ENCODE measurements at places on chromosomes 11 and 22.

DNA sequence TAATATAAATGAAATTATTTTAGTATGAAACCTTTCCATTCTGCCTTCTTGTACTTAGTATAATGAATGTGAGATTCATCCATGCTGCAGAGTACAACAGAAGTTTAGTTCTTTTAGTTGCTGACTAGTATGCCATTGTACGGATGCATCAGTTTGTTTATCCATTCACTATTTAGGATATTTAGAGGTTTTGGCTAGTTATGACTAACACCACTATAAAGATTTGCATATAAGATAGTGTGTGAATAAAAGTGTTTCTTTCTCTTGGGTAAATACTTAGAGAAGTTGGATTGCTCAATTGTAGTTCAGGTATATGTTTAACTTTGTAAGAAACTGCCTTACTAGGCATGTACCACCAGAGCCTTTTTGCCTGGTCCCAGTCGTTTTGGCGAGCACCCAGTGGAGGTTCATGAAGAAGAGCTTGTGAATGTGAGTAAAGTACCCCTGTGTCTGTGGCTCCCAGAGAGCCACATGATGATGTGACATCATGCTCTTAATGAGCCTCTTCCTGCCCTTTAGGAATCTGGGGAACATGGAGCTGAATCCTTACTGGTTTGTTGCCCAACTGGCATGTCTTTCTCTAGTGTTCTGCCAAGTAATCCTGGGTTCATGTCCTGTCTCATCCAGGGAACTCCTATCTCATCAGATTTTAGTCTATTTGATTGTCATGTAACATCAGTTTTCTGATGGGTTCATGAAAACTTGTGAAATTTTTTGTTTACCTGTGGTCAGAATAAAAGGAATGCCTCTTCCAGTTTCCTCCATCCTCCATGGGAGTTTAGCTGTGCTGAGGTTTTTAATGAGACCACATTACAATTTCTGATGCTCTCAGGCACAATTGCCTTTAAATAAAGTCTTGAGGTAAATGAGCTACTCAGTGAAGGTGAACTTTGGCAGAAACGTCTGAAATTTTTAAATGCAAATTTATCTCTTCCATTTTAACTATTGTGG is 234.8 kb downstream of the CASP12 start:
- no peak for DNase-seq

GRCh38 chr22:35407362-35407761 is 7.4 kb downstream of the MCM5 start:
- DNase-seq = no peak

DNA sequence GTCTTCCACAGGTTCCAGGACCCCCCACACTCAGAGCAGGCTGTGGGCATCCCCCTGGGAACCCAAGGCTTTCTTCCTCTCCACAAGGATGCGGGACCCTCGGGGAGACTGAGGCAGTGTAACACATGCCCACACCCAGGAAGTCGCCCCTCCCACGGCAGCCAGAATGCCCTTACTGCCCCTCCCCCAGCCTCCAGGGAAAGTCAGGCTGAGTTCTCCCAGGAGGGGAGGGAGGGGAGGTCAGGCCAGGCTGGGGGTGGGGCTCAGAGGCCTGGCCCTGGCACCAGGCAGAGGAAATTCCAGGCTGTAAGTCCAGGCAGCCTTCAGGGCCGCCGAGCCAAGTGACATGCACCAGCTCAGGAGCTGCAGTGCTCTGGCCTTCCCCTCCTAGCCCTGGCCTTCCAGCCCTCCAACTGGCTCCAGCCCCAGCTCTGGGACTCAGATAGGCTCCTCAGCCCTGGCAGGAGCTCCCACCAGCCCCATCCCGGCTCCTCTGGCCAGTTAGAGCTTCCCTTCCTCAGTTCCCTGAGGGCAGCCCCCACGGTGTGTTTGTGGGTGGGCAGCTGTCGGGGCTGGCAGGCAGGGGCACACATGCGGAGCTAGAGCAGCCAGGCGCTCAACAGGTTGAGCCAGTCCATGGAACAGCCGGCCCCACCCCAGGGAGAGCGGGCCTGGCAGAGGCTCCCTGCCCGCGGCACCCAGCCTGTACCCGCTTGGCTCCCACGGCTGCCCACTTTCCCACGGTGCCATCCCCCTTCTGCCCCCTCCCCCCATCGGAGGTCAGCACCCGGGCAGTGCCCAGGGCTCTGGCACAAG is 3.6 kb downstream of the BCL9L start:
- DNase-seq = peak; percentile 71

DNA sequence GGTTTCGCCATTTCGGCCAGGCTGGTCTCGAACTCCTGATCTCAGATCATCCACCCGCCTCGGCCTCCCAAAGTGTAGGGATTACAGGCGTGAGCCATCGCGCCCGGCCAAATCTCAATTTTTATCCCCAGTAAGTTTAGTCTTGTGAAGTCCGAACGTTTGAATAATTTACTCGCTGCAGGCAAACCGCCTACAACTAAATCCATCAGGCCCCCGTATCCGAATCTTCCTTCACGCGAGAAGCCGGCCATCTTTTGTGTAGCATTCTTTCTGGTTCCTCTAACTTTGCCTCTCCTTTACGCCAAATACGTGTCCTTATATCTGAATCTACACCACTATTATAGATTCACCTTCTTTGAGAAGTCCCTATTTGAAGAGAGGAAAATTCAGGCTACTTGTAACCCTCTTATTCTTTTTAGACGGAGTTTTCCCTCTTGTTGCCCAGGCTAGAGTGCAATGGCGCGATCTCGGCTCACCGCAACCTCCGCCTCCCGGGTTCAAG is 581 bp upstream of the EIF3L start:
- peak; percentile 31 for DNase-seq

GRCh38 chr11:62015615-62016014 is 48.2 kb upstream of the FTH1 start:
- DNase-seq = no peak

DNA sequence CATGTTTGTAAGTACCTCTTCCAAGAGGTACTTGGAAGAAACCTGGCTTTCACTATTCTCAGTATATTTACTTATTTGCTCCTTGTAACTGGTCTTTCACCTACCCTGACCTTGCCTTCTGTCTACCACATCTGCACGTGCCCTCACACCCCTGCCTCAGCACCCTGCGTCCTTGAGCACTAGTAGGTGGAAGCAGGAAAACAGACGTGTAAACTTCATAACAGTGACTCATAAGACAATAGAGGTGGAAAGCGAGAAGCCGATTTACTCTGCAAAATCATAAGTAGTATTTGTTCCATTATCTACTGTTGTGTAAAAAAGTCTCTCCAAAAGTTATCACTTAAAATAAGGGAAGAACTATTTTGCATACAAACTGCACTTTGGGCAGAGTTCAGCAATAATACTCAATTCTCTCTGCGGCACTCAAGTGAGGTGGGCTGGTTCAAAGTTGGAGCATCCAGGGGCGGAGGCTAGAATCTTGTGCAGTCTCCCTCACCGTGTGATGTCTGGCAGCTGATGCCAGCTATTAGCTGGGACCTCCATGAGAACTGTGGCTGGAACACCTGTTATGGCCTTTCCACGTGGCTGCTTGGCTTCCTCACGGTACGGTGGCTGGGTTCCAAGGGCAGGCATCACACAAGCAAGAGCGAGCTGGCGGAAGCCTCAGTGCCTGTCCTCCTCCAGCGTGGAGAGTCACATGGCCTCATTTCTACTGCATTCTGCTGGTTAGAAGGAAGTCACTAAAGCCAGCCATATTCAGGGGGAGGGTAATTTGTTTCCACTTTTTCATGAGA is 30.4 kb downstream of the PACS1 start:
- no peak for DNase-seq

GRCh38 chr11:69305885-69306540 is 12.1 kb downstream of the MYEOV start:
- DNase-seq = no peak

GRCh38 chr22:30228509-30229359 is 17.8 kb downstream of the LIF start:
- peak; percentile 72 for DNase-seq

GRCh38 chr11:43987384-43988039 is 45.1 kb downstream of the C11orf96 start:
- DNase-seq = no peak

- DNase-seq = no peak
Observed at GRCh38 chr11:103844327-103845215, 191.9 kb upstream of the DDI1 start.

GRCh38 chr22:37775785-37776638 is 31.7 kb upstream of the GCAT start:
- DNase-seq = peak; percentile 60

DNA sequence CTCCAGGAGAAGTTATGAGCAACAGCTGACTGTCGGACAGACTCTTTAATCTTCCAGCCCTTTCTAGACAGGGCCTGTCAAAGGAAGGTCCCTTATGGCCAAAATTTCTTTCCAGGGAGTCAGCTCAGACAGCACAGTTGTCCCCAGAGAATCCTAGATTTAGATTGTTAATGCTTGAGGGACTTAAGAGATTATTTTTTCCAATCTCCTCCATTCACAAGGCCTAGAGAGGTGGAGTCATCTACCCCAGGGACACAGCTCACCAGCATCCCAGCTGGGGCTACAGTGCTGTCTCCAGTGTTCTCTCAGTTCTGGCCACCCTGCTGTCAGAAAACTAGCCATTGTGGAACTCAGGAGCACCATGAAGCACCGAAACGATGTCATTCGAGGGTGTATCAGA is 7.8 kb downstream of the DSCAML1 start:
- DNase-seq = no peak

- DNase-seq = no peak
Observed at GRCh38 chr22:31333641-31334040, 12.5 kb downstream of the PATZ1 start.

DNA sequence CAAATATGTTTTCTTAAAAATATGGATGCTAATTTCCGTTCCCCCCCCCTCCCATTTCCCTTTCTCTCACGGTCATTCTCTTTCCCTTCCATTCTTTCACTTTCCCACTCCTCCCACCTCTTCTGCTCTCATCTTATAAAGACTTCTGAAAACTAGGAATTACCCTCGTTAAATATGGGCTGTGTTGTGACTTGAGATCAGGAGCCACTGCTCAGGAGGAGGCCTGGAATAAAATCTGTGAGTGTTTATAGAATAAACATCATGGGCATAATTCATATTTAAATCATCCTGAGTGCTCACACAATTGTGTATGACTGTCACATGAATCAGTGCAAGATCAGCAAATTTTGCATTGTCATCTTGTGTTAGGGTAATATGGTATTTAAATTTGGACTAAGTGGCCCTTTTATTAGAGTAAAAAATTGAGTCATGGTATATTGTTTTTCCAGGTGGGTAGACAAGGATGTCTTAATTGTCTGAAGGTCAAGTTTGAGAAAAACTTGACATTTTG is 208.0 kb downstream of the DDX10 start:
- no peak for DNase-seq

DNA sequence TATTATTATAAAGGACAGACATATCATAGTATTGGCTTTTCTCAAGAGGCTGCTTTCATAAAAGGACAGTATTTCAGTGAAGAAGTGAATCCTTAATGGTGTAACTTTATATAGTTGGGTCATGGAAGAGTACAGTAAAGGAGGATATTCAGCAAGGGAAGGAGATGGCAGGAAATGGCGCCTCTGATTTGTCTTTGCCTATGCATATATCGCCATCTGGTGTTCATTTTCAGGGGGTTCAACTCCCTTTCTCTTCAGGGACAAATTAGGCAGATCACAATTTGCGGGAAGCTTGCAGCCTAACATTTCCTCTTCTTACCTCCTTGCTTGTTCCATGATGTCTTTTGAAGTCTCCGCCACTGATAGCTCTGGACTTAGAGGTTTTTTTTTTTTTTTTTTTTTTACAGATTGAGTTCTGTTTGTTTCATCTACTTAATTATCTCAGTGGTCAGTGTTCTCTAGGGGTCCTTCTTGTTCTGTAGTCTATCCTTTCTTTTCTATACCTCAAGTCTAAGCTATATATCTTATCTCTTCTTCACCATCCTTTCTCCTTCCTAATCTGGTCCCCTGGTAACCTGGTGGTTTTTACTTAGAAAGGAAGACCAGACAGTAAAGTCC is 21.8 kb upstream of the RRM1 start:
- DNase-seq = peak; percentile 67

GRCh38 chr22:44861245-44861644 is 108.9 kb downstream of the ARHGAP8 start:
- no peak for DNase-seq

- DNase-seq = peak; percentile 20
Observed at GRCh38 chr11:1303126-1303821, 6.2 kb downstream of the TOLLIP start.

GRCh38 chr11:24645563-24645962 is 148.7 kb downstream of the LUZP2 start:
- no peak for DNase-seq

DNA sequence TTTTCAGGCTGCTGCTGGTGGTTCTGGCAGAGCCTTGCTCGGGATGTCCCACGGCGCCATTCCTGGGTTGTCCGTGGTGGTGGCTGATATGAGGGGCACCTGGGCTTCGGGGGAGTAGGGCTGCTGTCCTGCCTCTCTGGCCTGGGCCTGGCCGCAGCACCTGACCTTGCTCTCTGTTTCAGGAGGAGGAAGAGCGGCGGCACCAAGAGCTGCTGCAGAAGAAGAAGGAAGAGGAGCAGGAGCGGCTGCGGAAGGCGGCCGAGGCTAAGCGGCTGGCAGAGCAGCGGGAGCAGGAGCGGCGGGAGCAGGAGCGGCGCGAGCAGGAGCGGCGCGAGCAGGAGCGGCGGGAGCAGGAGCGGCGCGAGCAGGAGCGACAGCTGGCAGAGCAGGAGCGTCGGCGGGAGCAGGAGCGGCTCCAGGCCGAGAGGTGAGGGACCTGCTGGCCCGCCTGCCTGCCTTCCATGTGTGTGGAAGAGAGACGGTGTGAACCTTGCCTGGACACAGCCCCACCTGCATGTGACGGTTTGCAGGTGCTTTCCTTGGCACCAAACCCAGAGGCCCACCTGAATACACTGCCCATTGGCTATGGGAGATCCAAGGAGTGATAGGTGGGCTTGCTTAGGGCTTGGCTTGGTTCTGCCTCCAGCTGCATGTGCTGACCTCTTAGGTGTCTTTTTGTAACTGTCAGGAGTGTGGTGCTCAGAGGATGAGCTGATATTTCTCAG is 22.8 kb downstream of the INCENP start:
- no peak for DNase-seq

GRCh38 chr22:44916281-44917231 is 93.2 kb downstream of the PHF21B start:
- DNase-seq = no peak

Measured in RWPE1 (cell line).